ENCODE measurements at places on chromosomes 5 and 9.

DNA sequence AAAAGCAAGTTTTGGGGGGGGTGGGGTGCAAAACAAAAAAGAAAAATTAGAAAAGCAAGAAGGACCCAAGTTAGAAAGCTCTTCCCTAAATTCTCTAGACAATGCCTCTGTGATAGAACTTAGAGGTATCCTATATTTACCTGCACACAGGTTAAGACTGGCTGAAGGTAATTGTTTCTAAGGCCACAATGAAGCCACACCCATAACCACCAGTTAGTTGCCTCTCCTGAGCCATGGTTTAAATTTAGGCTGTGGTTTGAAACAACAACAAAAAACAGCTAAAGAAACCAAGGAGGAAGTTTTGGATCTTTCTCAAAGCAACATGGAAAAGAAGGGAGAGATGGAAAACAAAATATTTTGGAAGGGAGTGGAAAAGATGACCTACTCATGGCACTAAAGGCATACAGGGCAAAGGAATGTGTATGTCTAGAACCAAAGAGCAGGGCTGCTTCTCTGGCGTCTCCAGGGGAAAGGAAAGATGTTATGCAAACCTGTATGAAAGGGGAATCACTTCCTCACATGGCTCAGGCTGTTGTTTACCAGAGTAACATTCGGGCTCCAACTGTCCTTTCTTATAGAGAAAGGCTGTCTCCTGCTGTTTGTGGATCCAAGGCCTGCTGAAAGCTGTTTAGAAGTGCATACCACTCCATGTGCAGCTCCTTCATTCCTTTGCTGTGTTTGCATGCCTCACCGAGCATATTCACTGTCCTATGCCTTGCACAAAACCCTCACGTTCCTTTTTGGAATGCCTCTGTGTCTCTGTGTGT lies 408.9 kb upstream of the MPDZ start:
- DNase-seq, result no peak

DNA sequence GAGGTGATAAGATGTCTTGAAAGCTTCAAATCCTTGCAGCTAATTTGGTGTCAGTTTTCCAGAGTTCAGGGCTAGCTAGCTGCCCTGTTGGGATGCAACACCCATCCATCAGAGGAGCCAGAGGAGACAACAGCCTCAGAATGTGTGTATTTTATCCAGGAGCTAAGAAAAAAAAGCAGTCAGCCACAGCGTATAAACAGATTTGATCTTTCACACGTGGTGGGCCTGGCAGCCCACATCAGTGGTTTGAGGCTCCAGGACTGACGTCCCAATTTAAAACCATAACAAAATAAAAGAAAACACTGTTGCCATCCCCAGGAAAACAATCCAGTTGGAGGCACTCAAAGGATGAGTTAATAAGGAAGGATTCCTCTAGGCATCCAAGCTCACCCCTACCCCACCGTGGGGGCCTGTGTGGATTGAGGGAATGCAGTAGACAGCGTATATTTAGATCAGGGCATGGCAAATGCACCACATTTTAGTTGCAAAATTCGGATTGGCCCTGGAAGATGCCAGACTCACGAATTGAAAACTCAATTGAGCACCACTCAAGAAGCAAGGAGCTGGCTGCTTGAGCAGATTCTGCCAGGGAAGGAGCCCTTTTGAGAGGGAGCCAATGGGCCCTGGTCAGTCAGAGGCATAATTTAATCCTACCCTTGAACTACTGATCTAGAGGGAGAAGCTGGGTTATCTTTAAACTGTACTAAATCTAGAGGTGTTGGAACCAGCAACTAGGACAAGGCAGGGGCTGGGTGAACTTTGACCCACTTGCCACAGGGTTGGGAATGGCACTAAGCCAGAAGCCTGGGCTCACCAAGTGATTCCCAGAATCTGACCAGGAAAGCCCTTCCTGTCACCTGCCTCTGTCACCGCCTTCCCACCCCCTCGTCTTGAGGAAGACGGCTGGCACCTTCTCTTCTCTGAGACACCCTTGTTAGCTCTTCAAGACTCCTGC lies 17.5 kb downstream of the ADRA1B start:
- no peak for DNase-seq

DNA sequence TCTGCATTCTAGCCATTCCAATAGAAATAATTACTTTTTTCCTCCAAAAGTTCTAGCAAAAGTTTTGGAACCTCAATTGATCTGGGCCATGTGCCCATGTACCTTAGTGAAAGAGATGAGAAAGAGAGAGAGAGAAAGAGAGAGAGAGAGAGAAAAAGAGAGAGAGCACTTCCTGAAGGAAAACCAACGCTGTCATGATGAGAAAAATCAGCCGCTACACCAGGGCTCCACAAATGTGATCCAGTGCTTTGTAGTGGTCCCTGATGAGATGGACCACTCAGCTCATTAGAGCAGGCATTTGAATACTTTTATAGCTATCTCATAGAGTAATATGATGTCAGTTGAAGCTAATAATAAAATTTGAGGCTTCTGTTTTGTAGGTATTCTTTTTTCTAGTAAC lies 7.7 kb upstream of the GAS1 start:
- DNase-seq, result no peak

DNA sequence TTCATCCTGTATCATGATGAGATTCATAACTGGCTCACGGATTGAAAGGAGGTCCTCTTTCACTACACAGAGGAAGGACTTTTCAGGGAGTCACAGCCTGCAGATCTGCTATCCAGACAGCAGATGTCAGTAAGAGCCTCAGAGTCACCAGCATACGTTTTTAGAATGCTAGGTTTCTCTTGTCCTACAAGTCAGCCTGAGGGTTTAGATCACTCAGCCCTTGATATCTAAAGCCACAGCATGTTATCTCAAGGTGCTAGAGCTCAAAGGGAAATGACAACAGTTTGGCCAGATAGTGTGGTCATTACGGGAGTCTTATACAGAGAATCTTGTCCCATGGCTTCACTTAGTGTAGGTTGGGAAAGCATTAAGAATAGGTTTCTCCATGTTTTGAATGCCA lies 30.9 kb upstream of the SLC46A2 start:
- no peak for DNase-seq

GRCh38 chr5:65820373-65820772 lies 98.4 kb downstream of the NLN start:
- DNase-seq, result no peak

- no peak for DNase-seq
These were observed 298.8 kb upstream of the RFX3 start for GRCh38 chr9:3824581-3824980.

DNA sequence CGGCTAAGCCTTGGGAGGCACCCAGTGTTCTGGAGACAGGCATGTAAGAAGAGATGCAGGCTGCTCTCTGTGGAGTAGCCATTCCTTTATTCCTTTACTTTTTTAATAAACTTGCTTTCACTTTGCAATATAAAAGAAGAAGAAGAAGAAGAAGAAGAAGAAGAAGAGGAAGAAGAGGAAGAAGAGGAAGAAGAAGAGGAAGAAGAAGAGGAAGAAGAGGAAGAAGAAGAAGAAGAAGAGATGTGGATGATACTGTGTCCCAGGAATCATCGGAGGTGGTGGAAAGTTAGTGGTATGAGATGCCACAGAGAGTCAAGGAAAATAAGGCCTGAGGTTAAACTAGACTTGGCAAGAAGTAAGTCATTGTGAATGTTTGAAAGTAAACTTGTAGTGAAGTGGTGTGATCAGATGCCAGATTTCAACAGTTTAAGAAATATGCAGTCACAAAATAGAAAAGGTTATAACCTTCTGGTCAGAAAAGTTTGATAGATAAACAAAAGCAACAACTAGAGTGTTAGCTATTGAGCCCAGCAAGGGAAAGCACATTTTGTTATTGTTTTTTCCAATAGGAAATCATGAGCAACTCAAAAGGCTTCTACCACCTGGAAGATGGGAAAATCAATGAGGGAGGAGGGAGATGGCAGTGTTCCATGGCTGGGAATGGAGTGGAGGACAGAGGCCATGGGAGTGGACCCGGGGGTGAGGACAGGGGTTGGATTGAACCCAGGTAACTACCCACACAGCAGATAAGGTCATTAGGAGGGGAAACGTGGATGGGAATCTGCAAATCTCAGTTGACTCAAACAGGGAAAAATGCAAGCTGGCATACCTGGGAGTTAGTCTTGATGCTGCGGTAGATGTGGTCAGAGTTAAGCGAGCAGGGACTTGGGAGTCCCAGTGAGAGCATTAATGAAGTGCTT lies 16.8 kb downstream of the AOPEP start:
- DNase-seq, result no peak

DNA sequence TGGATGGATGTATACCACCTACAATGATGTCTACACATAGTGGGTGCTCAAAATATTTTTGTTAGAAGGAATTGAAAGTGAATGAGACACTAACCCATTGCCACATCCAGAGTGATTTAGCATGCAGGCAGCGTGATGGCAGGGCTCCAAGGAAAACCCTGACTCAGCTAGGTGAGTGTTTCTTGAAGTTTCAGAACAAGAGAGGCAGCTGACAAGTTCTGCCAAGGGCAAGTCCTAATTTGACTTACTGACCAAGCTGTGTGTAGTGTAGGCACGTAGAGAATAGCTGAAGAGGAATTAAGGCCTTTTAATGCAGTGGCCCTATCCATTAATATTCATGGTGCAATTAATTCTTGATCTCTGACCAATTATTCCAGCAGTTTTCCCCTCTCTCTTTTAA lies 107.8 kb upstream of the ATP10B start:
- DNase-seq, result no peak
